Activated CD4-positive, alpha-beta T cell treated with anti-CD3 and anti-CD28 coated beads, Interleukin-2, amount 10 ng/mL, durations not matched to agents 24 days and 14 days (primary cell): ENCODE measurements at places on chromosomes 11 and 22. TPM values are rescaled to one million over a fixed set of nuclear protein-coding genes. Genes with fewer than 3 reads are reported as not detected.

GRCh38 chr11:91459840-91460239, 764.8 kb upstream of the FAT3 start:
- no peaks in the 10 kb centered on the region for H3K27me3 ChIP-seq
- H3K4me3 ChIP-seq: no peak overlapping the region
- no peak overlapping the region for H3K27ac ChIP-seq
- H3K36me3 ChIP-seq: no peaks in the 10 kb centered on the region
- DNase-seq: no peak
- no peaks in the 10 kb centered on the region for H3K4me1 ChIP-seq

DNA sequence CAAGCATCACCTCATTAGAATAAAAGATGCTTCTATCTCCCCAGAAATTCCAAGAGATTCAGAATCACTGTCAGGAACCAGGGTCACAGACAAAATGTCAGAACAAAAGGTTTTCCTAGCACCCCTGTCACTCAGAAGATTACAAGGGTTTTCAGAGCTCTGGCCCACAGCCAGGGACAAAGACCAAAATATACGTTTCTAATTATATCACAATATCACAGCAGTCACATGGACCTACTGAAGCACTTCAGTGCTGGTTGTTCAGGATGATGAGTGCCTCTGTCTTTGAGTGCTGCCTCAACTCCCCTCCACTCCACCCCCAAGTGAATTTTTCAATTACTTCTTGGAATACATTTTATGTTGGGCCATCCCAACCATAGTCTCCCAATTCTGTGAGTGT, 21.9 kb upstream of the RTL6 start:
- H3K27ac ChIP-seq: no peak overlapping the region
- no peak overlapping the region for H3K4me3 ChIP-seq
- no peaks in the 10 kb centered on the region for H3K4me1 ChIP-seq
- no peaks in the 10 kb centered on the region for H3K36me3 ChIP-seq

GRCh38 chr11:120153221-120153620, 15.3 kb upstream of the TRIM29 start:
- peaks cover 41% of the 10 kb centered on the region for H3K27me3 ChIP-seq
- no peak overlapping the region for H3K4me3 ChIP-seq

- peaks cover 8% of the 10 kb centered on the region for H3K36me3 ChIP-seq
- peak overlapping the region; percentile 67 for H3K27ac ChIP-seq
- H3K4me3 ChIP-seq: peak overlapping the region; percentile 74
- H3K27me3 ChIP-seq: peaks cover 56% of the 10 kb centered on the region
- H3K4me1 ChIP-seq: peaks cover 12% of the 10 kb centered on the region
These were observed 131.4 kb upstream of the C11orf58 start for GRCh38 chr11:16606784-16607674.

GRCh38 chr11:42779555-42779954, 532.2 kb upstream of the API5 start:
- no peaks in the 10 kb centered on the region for H3K36me3 ChIP-seq
- H3K27me3 ChIP-seq: no peaks in the 10 kb centered on the region
- no peak overlapping the region for H3K4me3 ChIP-seq

GRCh38 chr11:78428773-78429172, 11.2 kb upstream of the GAB2 start:
- H3K27me3 ChIP-seq: no peaks in the 10 kb centered on the region
- no peak overlapping the region for H3K4me3 ChIP-seq
- DNase-seq: no peak
- H3K36me3 ChIP-seq: peaks cover 17% of the 10 kb centered on the region
- H3K4me1 ChIP-seq: peaks cover 44% of the 10 kb centered on the region

DNA sequence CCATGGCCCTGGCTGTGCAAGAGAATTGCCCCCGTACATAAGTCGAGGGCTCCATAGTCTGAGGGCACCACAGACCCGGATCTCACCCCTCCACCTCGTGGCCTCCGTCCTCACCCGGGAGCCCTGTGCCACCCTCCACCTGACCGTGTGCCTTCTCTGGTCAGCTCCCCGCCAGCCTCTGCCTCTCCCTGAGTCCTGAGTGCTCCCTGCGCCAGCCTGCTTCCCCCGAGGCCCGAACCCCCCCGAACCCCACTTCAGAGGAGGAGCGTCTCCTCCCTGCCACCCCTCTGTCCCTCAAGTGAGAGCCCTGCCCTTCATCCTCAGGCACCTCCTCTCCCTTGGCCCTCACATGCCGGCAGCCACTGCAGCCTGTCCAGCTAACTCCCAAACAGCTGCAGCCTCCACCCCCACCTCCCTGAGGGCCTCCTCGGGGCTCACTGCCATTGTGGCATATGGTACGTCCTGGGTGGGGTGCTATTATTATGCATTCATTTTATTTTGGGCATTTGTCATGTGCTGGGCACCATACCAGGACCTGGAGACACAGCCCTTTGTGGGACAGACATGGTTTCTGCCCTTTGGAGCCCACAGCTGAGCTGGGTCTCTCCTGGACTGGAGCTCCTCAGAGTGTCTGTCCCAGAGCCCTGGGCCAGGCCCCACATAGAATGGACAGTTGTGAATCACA, 67.2 kb downstream of the MYO7A start:
- no peak overlapping the region for H3K27ac ChIP-seq
- H3K4me3 ChIP-seq: no peak overlapping the region
- H3K27me3 ChIP-seq: no peaks in the 10 kb centered on the region

GRCh38 chr11:34053161-34053686, 1.7 kb downstream of the CAPRIN1 start:
- H3K27me3 ChIP-seq: peaks cover 1% of the 10 kb centered on the region
- DNase-seq: peak; percentile 93
- peaks cover 28% of the 10 kb centered on the region for H3K36me3 ChIP-seq
- H3K4me3 ChIP-seq: peak overlapping the region; percentile 100
- H3K27ac ChIP-seq: peak overlapping the region; percentile 99
- peaks cover 20% of the 10 kb centered on the region for H3K4me1 ChIP-seq

MMP26 gene
- total RNA-seq: not detected in 2 replicates
